ENCODE measurements at places on chromosomes 12 and 14. TPM values are rescaled to one million over a fixed set of nuclear protein-coding genes. Genes with fewer than 3 reads are reported as not detected.

The BEGAIN gene
- total RNA-seq: 2.3 TPM

DNA sequence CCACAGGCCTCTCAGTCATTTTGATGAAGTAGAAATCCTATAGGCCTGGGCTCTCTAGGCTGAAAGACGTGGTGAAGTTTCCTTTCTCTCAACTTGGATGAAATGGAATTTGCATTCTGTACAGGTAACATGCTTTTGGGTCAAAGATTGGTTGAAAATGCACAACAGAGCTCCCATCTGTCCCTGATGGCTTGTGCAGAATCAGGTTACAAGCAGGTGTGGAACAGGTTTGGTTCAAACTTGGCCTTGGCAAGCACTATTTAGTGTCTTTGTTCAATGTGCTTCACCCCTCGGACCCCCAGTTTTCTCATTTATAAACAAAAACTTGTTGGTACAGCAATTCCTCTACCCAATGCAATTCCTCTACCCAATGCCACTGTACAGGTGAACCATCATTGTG, 1493.0 kb downstream of the AACS start:
- no peak for DNase-seq

The SDR9C7 gene
- not detected for total RNA-seq

The C14orf180 gene
- not detected for total RNA-seq

The TBX3 gene
- not detected for total RNA-seq

GRCh38 chr14:65867333-65867732, 454.8 kb downstream of the FUT8 start:
- DNase-seq: no peak

GRCh38 chr12:51792417-51792816, 56.1 kb downstream of the FIGNL2 start:
- no peak for DNase-seq

GRCh38 chr14:106209755-106210154, 683.4 kb downstream of the TMEM121 start:
- no peak for DNase-seq

GRCh38 chr14:80428671-80429070, 217.4 kb upstream of the DIO2 start:
- no peak for DNase-seq

DNA sequence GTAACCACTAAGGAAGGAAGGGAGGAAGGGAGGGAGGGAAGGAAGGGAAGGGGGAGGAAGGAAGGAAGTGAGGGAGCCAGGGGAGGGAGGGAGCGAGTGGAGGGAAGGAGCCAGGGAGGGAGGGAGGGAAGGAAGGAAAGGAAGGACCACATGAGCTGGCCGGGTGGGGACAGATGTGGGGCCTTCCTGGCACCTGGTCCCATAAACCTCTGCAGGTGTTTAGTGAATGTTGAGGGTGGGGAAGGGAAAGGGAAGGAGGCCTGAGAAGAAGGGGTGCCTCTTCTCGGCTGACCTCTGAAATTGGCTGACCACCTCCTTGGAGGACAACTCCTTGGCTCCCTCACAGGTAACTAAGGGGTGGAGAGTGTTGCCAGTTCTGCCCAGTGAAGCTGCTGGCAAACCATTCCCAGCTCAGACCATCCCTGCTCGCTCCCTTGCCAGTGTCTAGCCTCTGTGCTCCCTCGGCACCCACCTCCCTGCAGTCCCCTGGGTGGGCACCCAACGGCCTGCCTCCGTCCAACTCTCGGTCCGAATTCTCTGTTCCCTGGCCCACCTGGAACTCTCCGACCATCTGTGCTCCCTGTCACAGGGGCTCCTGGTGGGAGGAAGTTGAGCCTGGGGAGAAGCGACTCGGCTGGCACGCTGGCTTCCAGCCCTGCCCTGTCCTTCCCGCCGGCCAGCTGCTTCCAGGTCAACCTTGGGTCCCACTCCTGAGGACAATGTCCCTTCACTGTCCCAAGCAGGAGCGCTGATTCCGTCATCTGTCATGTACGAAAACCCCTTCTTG, 12.2 kb upstream of the PPP1R13B start:
- DNase-seq: no peak

The C12orf54 gene
- not detected for total RNA-seq

- DNase-seq: no peak
Measured at GRCh38 chr12:64680235-64680634, 69.9 kb downstream of the RASSF3 start.

DNA sequence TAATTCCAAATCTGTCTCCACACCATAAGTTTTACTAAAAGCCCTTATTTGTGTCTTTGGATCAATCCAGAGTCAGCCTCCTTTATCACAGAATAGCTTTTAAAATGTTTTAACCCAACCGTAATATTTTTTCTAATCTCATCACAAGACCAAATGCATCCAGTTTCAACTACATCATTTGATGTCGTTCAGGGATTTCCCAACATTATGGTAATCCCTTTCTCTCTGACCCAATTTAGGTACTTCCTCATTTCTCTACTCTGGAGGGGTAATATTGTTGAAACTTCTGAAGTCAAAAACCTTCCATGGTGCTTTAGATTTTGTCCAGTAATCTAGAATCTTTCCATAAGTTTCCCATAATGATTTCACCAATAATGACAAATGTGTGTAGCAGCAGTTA, 596.8 kb downstream of the SOX5 start:
- no peak for DNase-seq

The DHRS4L2 gene
- total RNA-seq: 20.9 TPM

DNA sequence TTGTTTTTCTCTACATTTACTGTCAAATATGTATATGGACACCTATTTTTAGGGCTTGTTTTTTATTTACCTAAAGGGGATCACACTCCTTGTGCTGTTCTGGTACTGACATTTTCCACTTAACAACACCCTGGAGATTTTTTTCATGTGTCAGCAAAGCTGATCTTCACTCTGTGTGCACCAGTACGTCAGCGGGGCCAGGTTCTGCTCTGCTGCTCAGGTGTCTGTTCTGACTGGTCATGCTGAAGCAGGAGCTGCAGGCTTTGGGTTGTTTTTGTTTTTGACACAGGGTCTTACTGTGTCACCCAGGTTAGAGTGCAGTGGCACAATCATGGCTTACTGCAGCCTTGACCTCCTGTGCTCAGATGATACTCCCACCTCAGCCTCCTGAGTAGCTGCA, 81.9 kb upstream of the CCND2 start:
- no peak for DNase-seq

DNA sequence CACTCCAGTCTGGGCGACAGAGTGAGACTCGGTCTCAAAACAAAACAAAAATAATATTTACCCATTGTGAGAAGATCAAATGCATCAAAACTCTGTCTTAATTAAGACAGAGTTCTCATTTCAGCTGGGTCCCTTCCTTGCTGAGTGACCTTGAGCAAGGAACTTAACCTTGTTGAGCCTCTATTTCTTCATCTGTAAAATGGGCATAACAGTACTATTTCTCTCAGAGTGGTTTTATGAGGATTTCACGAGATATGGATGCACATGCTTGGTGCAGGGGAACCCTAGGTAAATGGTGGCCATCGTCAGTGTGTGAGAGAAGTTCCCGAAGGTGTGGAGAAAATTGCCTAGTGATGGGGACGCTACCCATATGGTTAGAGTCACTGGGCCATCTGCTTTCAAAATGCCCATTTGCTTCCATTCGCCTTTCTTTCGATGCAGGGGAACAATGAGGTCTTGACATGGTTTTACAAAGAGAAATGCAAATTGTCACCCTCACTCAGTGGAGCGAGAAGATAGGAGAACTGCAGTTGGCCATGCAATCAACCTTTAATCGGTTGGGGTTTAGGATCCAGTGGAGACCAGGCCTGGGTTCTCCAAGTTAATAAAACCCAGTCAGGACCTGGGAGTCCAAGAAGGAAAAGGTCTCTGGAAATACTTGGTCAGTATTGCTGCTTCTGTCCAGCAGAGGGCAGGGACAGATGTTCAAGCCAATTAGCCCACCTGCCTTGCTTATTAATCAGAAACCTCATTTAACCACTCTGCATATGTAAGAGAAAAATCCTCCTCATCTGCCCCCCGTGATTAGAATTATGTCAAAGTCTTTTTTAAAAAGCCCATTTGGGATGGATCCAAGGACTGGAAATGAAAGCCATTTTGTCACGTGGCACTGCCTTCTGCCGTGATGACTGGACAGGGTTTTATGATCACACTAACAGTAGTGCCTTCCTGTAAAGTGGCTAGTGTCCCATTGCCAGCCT, 37.2 kb downstream of the CFAP251 start:
- no peak for DNase-seq

GRCh38 chr14:58106446-58106845, 45.6 kb downstream of the ARMH4 start:
- DNase-seq: no peak

GRCh38 chr14:21088687-21089086, 9.8 kb downstream of the ZNF219 start:
- DNase-seq: no peak

DNA sequence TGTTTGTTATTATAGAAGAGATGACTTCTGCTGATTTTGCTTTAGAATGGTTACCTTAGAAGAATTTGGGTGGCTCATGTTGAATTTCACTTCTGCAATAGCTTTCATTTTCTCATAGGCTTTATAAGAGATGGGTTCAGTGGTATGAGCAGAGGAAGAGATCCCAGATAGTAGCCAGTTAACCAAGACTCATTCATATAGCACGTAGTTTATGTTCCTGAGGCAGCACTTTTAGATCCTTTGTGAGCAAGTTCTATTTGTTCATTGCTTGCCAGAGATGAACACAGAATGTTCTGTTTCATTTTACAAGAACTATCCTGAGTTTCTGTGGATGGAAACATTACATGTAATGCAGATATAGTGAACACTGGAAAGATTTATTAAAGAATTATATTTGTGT, 32.2 kb downstream of the RAB21 start:
- DNase-seq: no peak

GRCh38 chr14:101520621-101521472, 40.4 kb upstream of the DIO3 start:
- no peak for DNase-seq

Measured in activated naive CD8-positive, alpha-beta T cell treated with anti-CD3 and anti-CD28 coated beads, Interleukin-2, amount 10 ng/mL, durations not matched to agents 7 days and 5 days (primary cell).